ENCODE measurements at places on chromosomes 11 and 22.

- no peak for DNase-seq
These were observed 41.1 kb downstream of the BMAL1 start for GRCh38 chr11:13318498-13319295.

DNA sequence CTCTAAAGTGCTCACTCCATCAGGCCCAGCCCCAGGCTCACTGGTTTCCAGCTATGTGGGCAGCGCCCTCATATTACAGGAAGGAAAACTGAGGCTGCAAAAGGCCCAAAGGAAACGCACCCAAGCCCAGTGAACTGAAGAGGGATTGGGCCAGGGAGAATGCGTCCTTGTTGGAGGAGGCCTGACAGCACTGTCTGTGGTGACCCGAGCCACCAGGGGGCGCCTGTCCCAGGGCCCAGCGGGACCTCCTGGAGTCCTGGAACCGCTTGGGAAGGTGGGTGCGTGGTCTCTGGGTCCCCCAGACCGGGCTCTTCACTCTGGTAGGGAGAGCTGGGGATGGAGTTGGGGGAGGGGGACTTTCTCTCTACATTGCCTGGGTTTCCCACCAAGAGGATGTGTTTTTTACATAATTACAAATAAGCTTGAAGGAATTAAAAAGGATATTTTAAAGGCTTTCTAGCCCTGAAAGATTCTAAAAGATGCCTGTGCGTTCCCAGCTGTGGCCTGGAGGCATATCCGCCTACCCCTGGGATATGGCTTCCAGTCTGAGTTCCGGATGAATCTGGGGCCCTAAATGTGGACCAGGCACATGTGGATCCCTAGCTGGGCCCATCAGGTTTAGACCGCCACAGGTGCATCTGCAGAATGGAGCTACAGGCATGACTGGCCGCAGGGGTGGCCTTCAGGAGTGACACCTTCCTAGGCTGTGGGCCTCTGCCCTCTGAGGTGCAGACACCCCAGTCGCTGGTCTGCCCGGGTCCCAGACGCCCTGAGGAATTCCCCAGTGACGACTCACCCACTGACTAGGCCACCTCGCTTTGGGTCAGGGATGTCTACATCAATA is 4.2 kb downstream of the SPI1 start:
- DNase-seq = peak; percentile 55

DNA sequence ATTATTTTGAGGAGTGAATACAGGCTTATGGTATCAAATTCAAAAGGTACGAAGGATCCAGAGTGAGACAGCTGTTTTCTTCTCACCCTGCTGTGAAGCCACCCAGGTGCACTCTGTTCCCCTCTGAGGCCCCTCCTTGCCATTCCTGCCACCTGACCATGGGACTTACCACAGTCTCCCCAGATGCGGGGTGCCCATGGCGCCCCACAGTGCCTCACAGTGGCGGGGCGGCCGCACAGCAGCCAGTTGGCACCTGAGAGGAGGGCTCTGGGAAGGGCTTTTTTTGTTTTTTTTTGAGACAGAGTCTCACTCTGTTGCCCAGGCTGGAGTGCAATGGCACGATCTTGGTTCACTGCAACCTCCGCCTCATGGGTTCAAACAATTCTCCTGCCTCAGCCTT is 151.7 kb downstream of the CEP164 start:
- DNase-seq = no peak

DNA sequence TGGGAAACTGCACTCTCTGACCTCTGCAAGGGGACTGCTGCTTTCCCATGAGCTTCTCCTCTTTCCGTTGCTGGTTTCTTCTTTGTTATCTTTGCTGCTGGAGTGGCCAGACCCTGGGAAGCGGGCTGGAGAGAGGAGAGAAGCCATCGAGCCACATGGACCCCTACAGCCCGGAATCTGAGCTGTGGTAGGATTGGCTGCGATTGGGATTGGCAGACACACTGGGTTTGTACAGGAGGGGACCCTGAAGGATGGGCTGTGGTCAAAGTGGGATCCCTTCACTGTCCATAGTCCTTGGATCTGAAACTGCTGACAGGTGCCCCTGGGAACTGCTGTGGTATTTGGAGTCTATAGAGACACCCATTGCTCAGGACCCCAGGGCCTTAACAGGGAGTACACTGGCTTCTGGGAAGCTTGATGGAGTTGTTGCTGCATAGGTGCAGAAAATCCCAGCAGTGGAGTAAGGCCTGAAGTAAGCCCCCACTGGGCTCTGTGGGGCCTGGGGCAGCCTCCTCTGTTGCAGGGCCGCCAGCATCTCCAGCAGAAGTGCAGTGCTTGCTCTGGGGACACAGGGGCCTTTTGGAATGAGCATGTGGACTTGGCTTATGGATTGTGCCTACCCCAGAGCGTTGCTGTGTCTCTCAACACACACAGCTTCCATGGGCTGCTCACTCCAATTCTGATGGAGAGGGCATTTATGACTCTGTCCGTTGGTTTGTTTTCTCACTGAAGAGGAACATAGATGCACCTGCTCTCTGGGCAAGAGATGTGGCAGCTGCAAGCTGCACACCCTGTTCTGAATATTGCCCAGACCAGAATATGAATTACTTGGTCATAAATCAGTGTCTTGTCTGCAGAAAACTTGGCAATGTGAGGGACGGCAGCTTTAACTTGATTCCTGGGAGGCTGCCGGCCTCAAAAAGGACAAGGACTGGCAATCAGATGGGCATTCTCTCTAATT is 32.0 kb downstream of the BCR start:
- DNase-seq = no peak

DNA sequence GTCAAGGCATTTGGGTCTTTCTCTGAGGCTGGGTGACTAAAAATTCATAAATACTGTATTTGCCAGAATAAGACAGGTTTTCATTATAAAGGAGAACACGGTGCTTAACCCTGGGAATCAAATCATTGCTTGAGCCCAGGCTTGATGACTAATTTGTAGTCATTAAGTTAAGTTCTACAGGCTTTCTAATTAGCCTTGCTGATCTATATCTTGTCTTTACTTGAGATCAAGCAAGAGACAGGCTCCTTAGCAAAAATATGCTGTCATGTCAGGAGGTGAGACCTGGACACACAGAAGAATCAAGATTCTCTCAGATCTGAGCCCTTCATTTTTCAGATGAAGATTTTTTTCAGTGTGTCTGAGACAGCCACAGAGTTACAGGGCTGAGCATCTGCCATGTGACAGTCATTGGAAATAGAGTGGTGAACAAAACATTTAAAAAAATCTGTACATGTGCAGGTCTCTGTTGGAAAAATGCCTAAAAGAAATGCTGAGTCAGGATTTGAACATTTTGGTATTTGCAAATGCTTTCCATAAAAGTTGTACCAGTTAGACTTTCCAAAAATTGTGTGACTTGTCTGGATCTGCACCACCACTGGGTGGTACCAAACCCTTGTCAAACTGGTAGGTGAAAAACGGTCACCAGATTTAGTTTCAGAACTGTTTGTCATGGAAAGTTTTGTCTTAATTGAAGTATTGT is 14.6 kb downstream of the ACAT1 start:
- DNase-seq = no peak

GRCh38 chr11:110805756-110806155 is 93.5 kb upstream of the ARHGAP20 start:
- peak; percentile 20 for DNase-seq

- no peak for DNase-seq
These were observed 18.4 kb upstream of the SEC14L4 start for GRCh38 chr22:30523646-30524489.

- DNase-seq = no peak
These were observed 30.1 kb downstream of the IGHMBP2 start for GRCh38 chr11:68933605-68934320.

DNA sequence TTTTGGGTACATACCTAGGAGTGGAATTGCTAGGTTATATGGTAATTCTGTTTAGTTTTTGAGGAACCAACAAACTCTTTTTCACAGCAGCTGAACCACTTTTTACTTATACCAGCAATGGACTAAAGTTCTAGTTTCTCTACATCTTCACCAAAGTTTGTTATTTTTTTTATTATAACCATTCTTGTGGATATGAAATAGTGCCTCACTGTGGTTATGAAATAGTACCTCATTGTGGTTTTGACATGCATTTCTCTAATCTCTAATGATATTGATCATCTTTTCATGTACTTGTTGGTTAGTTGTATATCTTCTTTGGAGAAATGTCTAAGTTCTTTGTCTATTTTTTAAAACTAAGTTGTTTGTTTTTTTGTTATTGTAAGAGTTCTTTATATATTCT is 27.2 kb downstream of the STIM1 start:
- no peak for DNase-seq

- no peak for DNase-seq
These were observed 23.3 kb downstream of the OSBP2 start for GRCh38 chr22:30717952-30718351.
